ENCODE measurements at places on chromosomes 1 and 21.

- DNase-seq, result no peak
Measured at GRCh38 chr1:210692796-210693195, 364.1 kb downstream of the HHAT start.

- no peak for DNase-seq
Measured at GRCh38 chr1:74690364-74690696, 16.7 kb upstream of the ERICH3 start.

- no peak for DNase-seq
Measured at GRCh38 chr1:228364706-228365213, 41.9 kb downstream of the TRIM11 start.

DNA sequence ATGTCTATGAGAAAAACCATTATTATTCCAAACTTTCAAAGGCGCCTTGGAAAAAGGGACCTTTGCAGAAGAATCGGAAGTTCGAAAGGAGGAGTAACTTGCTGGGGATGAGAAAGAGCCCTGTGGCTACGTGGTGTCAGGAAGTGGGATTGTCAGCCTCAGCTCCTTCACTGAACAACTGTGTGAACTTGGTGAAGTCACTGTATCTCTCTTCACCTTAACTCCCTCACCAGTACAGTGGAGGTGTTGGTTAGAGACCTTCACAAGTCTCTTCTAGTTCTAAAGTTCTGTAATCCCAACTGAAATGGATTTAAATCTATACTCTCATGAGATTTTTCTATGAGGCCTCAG is 285.6 kb downstream of the CACNA1E start:
- DNase-seq, result no peak

- no peak for DNase-seq
Measured at GRCh38 chr1:30908696-30909364, at the start of gene SDC3. SDC3 (minus strand) TSS chr1:30908758; CDS start chr1:30908586, 172 bp downstream.

GRCh38 chr1:156160000-156160742 is 6.8 kb downstream of the SEMA4A start:
- DNase-seq, result no peak

DNA sequence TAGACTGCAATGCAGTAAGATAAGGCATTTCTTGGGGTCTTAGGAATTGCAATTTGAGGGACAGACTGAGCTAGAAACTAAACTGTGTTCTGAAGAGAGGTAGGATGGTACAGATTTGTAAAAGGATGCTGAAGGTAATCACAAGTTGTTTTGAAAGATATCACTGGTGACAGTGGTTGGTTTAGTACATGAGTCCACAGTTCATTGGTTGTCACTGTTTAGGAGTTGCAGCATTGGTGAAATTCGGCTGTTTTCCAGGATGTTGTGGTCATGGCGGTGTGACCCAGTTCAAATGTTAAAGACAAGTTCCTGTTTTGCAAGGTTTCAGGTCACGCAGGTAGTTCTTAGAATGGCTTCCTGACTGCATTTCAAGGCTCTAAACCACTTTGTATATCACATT is 292.8 kb upstream of the B3GALT2 start:
- DNase-seq, result no peak

GRCh38 chr1:181931873-181932272 is 129.6 kb downstream of the ZNF648 start:
- no peak for DNase-seq

DNA sequence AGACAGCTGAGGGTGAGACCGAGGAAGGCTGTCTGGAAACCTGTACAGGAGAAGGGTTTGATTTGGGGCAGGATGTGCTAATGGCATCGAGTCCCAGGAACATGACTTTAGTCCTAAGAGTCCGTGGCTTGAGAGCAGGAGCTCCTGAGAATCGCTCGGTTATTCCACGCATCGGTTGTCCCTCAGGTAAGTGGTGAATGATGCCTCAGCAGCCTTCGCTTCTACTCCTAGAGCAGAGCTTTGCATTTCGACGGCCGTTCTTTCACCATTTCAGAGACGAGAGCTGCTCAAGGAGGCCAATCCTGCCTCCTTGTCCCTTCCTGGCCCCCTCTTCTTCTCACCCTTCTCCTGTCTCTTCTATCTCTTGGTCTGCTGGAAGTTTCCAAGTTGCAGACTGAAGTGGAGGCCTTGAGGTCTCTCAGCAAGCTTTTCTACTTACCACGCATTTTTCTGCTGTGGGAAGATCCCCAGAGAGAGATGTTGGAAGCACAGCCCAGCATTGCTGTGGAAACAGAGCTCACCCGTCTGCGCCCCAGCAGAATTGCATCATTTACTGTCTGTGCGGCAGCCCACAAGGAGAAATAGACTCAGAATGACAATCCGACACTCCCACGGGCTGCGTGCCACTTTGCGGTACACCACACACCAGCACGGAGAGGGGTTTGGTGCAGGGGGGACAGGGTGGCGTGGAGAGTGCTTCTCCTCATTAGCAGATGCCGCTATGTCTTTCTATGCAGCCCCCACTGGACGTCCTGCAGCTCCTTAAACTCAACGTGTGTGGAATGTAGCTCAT is 270.7 kb upstream of the C1orf174 start:
- no peak for DNase-seq

DNA sequence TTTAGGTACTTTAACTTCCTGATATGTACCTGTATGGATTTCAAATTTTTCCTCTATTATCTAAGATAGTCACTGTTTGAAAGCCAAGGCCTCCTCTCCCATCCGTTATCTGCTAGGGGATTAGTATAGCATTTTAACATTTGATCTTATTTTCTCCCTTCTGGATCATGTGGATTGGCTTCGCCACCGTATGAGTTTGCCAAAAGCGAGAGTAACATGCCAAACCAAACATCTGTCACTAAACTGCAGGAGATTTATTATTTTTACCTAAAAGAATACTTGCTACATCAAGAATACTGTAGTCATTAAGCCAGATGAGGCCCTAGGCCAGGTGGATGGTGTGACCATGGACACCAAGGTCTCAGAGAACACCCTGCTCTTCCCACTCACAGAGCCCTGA is 28.5 kb upstream of the EEIG2 start:
- no peak for DNase-seq

- DNase-seq, result peak; percentile 48
Measured at GRCh38 chr1:8671306-8671917, 146.0 kb downstream of the RERE start.

DNA sequence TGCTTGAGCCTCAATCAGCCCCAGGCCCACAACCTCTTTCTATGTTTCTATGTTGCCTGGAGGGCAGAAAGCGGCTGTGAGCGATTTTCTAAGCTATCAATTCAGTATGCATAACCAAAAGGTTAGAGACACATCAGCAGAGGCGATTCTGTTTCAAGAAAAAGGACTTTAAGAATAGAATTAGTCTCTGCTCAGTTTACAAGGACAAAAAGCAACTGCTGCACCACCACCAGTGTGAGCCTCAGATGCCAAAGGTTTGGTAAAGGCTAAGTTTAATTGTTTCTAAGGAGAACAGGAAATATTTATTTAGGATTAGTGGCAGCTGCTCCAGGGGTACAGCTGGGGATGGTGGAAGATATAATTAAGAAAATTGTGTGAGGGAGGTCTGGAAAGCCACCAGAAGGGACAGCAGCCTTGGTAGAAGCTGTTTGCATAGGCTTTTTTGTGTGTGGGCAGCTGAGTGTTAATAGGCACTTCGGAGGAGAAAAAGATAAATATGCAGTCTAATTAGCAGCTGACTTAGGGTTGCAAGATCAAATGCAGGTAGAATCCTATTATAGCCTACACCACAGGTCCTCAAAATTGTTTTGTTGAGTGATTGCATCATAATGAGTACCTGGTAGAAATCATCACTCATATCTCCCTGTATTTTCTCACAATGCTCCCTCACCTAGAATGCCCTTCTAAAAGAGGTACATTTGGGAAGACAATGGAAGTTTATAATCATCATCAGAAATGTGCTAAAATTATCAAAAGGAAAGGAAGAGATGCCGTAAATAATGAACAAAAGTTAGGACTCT is 35.8 kb downstream of the ZC3H11B start:
- no peak for DNase-seq

GRCh38 chr1:42034426-42034825 is 115.7 kb upstream of the HIVEP3 start:
- no peak for DNase-seq

DNA sequence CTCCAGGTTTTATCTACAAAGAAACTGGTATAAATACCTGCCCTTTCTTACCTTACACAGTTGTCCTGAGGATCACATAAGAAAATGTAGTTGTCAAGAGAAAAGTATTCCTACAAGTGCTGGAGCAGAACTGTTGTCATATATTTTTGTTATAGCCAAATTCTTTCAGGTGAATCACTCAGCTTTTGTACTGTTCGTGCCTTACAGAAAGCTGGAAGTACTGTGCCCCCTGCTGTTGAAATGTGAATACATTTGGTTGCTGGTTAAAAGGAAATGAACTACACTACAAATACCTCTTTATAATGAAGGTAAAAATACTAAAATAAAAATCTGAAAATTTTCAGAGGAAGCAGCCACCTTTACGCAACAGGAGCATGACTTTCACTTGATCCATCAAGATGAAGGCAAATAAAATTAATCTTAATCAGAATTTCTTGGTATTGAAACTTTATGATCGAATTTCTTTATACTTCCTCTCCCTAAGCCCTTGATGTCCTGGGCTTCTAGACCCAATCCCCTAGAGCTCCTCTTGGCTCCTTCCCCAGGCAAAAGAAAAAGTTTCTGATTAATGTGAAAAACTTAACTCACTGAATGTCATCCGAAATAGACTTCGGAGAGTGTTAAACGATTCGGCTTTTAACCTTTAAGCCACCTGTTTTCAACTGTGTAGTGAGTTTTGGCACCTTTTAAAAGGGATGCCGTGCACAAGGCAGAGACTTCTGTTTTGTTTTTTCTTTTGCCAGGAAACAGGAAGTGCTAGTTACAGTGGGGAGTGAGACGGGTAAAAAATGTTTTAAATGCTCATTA is 12.5 kb downstream of the CHML start:
- DNase-seq, result no peak

GRCh38 chr1:173995475-173995874 is 26.7 kb downstream of the RC3H1 start:
- DNase-seq, result no peak

DNA sequence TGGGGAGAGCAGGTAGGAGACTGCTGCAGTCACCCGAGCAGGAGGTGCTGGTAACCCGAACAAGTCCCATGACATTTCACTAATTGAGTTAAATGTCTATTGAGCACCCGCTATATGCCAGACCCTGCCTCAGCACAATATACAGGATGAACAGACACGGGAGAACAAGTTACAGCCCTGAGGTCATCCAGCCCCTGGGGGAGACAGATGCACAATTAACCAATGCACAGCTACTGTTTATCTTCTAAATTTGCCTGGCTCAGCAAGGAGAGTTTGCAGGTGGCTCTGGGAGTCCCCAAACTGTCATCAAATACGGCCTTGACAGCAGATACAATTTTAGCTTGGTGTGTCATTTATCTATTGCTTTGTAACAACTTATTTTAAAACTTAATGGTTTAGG is 18.1 kb downstream of the CITED4 start:
- no peak for DNase-seq

GRCh38 chr1:214331827-214332423 is 51.0 kb downstream of the SMYD2 start:
- DNase-seq, result no peak

GRCh38 chr1:205239078-205239477 is 11.3 kb downstream of the TMCC2 start:
- no peak for DNase-seq

GRCh38 chr1:48054232-48054631 is 57.0 kb upstream of the TRABD2B start:
- DNase-seq, result no peak

DNA sequence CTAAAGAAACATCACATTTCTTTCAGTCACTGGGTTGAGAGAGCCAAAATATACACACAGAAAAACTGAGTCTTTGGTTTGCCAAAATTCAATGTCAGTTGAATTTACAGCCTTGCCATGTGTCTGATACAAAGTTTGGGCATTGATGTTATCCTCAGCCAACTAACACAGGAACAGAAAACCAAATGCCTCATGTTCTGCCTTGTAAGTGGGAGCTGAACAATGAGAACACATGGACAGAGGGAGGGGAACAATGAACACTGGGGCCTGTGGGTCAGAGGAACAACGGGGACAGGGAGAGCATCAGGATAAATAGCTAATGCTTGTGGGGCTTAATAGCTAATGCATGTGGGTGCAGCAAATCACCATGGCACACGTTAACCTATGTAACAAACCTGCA is 39.6 kb upstream of the C21orf91 start:
- DNase-seq, result no peak

DNA sequence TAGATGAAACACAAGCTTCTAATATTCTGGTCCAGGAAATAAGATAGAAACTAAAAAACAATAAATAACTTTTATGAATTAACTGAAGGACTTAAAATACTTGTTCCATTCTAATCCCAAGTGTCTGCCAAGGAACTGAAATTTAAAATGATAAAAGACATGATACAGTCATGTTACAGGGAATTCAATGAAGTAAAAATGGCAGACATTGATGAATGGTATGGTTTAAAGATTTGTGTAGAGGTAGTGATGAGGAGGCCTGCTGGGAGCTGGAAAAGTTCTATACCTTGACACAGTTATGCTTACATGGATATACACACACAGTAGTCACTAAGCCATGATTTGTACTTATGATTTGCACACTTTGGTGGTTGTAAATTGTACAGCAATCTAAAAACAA is 2.1 kb upstream of the UBR4 start:
- DNase-seq, result no peak

DNA sequence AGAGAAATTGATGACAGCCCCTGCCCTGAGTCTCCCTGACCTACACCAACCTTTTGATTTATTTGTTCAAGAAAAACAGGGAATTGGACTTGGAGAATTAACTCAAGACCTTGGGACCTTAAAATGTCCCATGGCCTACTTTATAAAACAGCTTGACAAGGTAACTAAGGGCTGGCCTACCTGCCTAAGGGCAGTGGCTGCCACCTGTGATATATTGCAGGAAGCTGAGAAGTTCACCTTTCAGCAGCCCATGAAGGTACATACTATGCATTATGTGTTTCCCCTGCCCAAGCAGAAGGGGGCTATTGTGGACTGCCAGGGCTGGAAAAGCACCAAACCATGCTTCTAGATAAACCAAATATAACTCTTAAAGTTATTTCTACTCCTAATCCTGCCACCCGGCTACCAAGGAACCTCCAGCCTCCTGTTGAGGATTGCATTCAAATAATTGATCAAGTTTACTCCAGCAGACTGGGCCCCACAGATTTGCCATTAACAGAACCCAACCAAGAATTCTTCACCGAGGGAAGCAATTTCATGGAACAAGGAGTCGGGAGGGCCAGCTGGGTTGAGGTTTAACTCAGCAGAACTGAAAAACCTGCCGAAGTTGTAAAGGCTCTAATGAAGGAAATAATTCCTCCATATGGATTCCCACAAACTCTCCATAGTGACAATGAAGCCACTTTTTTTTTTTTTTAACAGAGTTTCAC is 28.2 kb downstream of the LACTBL1 start:
- DNase-seq, result no peak

DNA sequence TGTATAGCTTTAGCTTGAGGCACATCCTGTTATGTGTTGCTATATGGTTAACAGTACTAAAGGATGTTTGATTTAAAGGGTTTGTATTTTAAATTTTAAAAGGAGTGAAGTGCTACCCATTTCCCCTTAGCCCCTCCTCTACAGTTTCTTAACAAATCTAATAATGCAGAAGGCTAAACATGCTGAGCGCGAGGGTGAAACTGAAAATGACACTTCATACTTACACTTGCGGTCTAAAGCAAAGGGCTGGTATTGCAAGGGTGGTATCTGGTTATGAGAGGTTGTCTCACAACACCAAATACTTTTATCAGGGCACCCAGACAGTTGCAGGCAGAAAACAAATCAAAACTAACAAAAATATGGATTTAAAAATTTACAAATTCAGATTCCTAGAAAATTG is 172.3 kb downstream of the SIPA1L2 start:
- no peak for DNase-seq
